ENCODE measurements at places on chromosomes 3 and 15.

GRCh38 chr3:113117511-113118234, 93.7 kb upstream of the BOC start:
- DNase-seq, result no peak

- DNase-seq, result no peak
Observed at GRCh38 chr3:127029658-127030507, 47.0 kb downstream of the PLXNA1 start.

GRCh38 chr3:103991-104390, 92.6 kb upstream of the CHL1 start:
- DNase-seq, result no peak

DNA sequence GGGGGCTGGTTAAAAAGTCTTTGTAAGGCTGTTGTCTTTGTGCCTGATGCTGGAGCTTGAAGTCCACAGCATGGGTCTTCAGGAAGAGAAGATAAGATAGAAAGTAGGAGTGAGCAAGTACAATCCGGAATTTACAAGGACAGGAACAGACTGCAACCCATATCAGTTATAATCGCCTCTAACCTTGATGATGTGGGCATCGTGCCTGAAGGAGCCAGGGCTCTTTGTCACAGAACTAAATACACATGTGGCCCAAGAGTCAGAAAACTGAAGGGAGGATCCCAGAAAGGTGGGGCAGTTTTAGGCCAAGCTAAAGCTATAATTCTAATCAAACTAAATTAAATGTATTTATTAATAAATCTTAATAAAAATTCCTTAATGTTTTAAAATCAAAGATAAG, 132.2 kb downstream of the TMCO5A start:
- DNase-seq, result no peak

DNA sequence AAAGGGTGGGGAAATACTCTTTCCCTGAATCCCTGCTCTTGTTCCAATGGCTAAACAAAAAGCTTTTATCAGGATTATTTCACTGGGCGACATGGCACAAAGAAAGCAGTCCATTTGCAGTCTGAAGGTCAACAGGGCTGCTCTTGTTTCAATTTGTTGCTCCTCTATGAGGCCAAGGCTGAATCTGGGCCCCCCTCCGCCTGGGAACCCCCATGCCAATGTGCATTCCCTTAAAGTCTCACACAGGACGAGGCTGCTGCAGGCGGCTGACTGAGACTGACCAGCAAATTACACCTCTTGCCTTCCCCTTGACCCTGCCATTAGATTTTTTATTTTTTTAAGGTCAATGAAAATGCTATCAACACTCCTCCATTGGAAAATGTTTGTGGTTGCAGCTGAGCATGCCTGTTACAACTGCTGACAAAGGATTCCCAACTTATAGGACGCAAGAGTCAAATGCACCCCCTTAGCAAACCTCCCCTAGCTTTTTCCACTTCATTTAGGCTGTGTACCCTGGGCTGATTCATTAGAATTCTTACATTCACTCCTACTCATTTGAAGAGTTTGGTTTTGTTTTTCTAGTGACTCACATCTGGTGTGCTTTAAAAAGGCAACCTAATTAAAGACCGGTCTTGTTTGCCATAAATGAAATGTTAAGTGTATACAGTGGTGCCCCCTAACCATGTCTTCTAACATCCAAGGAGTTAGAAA, 60.8 kb upstream of the ARHGEF3 start:
- no peak for DNase-seq

GRCh38 chr3:30810625-30811024, 83.8 kb downstream of the GADL1 start:
- DNase-seq, result no peak

DNA sequence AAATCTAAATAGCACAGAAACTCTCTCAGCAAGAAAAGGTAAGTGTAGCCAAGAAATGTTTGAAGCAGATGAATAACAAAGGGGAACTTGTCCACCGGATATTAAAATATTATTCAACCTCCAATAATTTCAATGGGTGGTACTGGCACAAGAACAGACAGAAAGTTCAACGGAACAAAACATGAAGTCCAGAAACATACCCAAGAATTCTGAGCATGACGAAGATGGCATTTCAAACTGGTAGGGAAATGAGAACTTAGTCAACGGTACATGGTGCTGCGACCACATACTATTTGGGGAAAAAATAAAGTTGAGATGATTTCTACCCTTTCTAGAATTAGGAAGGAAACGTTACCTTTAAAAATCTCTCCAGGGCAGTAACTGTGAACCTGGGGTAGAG, 5.5 kb downstream of the CHSY1 start:
- DNase-seq, result no peak

- DNase-seq, result no peak
Observed at GRCh38 chr15:71259866-71260265, 144.6 kb downstream of the THSD4 start.

- no peak for DNase-seq
Observed at GRCh38 chr3:190059242-190059590, 61.5 kb downstream of the P3H2 start.

DNA sequence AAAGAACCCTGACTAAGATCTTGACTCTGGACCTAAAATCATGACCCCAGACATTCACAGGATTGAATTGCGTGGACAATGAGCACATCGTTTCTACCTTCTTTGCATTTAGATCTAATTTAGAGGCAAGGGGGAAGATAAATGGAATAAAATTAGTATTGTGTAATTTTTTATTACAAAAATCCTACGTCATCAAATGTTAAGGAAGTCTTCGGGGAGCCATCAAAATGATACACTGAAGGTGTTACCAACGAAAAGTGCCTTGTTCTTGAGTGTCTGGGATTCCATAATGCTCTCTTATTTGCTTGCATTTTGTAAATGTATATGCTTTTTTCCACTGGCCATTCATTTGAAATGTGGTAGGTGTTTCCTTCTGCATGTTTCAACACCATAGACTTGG, 52.8 kb upstream of the C3orf49 start:
- no peak for DNase-seq

DNA sequence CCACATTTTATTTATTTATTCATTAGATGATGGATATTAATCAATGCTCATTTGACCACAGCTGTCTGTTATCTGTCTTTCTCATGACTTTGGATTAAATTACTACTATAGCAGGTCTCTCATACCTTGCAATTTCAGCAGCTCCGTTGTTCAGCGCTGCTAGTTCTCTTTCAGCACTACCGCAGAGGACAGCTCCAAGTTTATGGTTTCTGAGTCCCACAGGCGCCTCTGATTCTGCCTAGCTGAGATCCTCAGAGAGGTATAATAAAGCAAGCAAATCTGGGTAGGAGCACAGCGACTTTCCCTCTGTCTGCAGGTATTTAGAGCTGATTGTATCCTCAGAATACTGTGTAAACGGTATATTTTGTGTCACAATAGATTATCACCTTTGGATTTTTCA, 204.9 kb downstream of the CNTN4 start:
- DNase-seq, result no peak

- no peak for DNase-seq
Observed at GRCh38 chr15:83324799-83325198, 40.3 kb upstream of the BNC1 start.

- no peak for DNase-seq
Observed at GRCh38 chr3:49465270-49466034, 4.6 kb upstream of the DAG1 start.

- DNase-seq, result no peak
Observed at GRCh38 chr15:89496155-89497098, at the start of gene RHCG. RHCG (minus strand) TSS chr15:89496583; CDS start chr15:89496544, 39 bp downstream.

- DNase-seq, result no peak
Observed at GRCh38 chr3:56219894-56220805, 248.1 kb downstream of the ERC2 start.

- DNase-seq, result no peak
Observed at GRCh38 chr3:99651531-99651930, 13.1 kb downstream of the COL8A1 start.

DNA sequence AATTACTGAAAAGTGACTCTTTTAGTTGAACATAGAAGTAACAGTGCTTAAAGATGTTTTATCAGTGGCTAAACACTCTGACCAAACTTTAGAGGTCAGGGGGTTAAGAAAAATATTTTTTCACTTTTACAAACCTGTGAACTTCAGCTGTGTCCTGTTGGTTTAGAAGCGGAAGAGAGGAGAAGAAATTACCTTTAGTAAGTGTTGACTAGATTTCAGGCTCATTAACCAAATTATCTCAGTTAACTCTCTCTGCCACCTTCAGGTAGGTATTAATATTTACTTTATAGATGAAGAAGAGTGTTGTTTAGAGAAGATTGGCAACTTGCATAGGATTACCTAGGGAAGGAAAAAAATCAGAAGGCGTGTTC, 151.9 kb upstream of the CMC1 start:
- no peak for DNase-seq

- no peak for DNase-seq
Observed at GRCh38 chr15:89967881-89968280, 33.2 kb upstream of the ZNF710 start.

- DNase-seq, result no peak
Observed at GRCh38 chr3:118809696-118810498, 224.7 kb downstream of the IGSF11 start.

- no peak for DNase-seq
Observed at GRCh38 chr15:27871078-27871901, 227.8 kb downstream of the OCA2 start.
